ENCODE measurements at places on chromosomes 13 and 19.

- no peak for DNase-seq
Observed at GRCh38 chr19:49425922-49426592, 869 bp downstream of the GFY start.

DNA sequence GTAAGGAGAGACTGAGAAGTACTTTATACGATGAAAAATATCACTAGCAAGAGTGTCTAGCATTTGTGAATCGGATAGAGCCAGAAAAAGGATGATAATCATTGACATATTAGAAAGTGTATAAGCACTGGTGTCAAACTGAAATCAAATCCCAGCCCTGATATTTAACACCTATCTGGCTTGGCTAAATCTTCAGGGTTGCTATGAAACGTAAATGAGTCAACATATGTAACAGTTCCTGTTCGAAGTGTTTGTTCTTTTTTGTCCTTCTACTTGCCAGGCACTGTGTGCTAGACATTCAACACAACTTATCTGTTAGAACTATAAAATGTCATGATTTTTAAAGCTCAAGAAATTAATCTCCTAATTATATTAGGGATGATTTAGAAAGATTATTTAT lies 40.8 kb downstream of the SERPINE3 start:
- no peak for DNase-seq

- peak; percentile 11 for DNase-seq
Observed at GRCh38 chr13:99548448-99548847, 47.2 kb downstream of the TM9SF2 start.

GRCh38 chr13:104389691-104390090 lies 1323.5 kb upstream of the SLC10A2 start:
- no peak for DNase-seq

DNA sequence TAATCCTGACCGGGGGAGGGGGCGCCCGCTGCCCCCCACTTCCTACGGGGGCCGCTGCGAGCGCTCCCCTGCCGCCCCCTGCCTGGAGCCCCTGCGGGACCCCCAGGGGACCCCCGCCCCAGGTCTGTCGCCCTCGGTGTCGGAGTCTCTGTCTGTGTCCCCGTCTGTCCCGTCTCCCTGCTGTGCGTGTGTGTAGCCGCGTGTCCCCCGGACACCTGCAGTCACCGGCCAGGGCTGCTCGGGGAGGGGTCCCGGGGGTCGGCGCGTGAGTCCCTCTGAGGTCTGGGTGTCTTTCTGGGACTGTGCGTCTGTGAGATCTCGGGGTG lies 7.7 kb upstream of the NFIC start:
- no peak for DNase-seq

GRCh38 chr19:8575467-8575997 lies 1.7 kb downstream of the MYO1F start:
- DNase-seq = peak; percentile 73

All from CD4-positive, alpha-beta T cell treated with Interleukin-4 for 1 hour (primary cell).